CD4-positive, alpha-beta T cell treated with Interleukin-12 subunit alpha and Interleukin-12 subunit beta, for 1 hour (primary cell): ENCODE measurements at places on chromosomes 2 and 18.

GRCh38 chr2:164504253-164504652 lies 117.0 kb downstream of the GRB14 start:
- no peak for DNase-seq

DNA sequence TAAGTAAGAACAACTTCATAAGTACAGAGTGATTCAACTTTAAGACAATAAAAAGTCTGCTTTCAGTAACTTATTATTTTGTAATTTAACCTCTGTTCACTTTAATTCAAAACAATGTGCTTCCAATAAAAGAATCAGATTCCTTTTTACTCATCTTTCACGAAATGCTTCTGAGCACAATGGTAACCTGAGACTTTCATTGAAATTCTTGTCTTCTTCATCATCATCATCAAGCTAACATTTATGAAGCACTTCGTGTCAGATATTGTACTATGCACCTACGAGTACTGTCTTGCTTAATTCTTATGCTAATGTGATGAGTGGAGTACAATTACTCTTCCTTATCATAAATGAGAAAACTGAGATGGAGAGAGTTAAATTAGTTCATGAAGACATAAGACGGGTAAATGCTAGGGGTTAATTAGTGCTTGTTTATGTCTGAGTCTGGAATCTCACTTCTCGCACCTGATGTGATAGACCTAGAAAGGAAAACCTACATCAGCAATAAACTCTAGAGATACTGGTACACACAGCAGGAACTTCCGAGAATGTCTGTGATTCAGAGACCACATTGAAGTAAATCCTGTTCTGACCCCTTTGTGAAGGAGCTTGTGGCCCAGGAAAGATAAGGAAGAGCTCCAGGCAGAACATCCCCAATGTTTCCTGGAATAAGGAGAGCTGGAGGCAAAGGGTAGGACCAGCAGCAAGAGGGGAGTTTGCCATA lies 227.6 kb upstream of the ETAA1 start:
- DNase-seq = no peak

DNA sequence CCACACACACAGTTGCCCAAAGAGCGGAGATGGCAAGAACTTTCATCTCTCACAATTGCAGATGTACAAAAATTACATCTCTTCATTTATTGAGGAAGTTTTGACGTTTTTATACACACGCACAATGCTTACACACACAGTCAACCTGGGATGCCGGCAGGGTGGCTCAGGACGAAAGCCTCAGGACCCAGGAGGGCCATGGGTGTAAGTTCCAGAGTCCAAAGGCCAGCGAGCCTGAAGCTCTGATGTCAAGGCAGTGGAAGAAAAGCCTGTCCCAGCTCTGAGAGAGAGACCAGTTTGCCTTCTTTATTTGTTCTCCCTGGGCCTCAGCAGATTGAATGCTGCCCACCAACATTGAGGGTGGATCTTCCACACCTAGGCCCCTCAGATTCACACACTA lies 10.1 kb downstream of the AMER3 start:
- no peak for DNase-seq

GRCh38 chr2:236572482-236572881 lies 2.9 kb downstream of the ACKR3 start:
- no peak for DNase-seq

GRCh38 chr2:44680424-44680971 lies 261.0 kb upstream of the SIX3 start:
- DNase-seq = no peak

DNA sequence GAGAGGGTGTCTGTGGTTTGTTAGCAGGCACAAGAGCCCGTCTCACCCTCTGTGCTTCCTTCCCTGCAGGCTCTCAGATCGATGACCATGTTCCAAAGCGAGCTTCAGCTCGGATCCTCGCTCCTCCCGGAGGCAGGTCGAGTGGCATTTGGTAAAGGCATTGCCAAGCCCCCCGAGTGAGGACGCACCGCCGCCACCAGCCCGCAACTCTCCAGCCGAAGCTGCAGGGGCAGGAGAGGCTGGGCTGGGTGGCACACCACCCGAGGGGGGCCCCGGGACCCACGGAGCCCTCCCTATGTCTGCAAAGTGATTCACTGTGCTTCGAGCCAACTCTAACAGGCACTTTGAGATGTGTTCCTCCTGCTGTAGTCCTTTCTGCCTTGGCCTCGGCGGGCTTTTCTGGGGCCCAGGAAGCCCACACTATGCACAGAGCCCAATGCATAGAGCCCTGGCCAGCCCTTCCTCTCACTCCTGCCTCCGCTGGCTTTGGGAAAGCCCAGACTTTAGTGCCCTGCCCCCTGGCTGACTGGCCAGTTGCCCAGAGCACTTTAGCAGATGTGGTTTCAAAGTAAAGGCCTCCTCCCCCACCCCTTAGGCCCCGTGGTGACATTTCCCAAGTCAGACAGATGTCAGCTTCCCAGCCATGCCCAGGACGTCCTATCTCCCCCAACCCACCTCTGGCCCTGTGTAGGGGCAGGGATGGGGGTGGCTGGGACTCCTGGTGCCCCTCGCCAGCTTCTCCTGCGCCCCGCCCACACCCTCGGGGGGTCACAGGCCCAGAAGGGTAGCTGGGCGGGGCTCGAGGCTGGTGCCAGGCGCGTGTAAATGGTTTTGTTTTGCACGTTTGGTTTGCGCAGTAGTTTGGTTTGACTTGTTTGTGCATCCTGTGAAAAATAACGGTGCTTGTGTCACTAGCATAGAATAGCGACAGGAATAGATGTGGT lies 23.3 kb upstream of the MAPRE3 start:
- DNase-seq = no peak

- no peak for DNase-seq
Measured at GRCh38 chr18:49812286-49813068, 856 bp downstream of the ACAA2 start.

- peak; percentile 84 for DNase-seq
Measured at GRCh38 chr2:241315879-241316631, at the start of gene SEPTIN2. SEPTIN2 (plus strand) TSS chr2:241315925; CDS start chr2:241324233, 8,308 bp downstream.

DNA sequence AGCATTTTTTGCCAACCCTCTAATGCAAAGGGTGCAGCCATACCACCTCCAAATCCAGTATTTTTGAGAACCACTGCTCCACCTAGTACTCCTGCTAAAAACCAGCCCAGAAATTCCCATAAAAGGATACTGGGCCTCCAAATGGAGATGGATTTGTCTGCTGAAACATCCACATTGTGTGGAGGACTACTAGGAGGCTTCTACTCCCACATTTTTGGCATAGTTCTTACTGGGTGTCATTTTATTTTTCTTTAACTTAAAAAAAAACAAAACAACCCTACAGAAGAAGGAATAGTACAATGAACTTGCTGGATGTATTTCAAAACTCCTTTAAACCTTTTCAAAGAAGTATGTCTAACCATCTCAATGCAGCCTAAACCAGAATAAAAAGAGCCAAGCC lies 219.2 kb downstream of the SRBD1 start:
- DNase-seq = no peak

DNA sequence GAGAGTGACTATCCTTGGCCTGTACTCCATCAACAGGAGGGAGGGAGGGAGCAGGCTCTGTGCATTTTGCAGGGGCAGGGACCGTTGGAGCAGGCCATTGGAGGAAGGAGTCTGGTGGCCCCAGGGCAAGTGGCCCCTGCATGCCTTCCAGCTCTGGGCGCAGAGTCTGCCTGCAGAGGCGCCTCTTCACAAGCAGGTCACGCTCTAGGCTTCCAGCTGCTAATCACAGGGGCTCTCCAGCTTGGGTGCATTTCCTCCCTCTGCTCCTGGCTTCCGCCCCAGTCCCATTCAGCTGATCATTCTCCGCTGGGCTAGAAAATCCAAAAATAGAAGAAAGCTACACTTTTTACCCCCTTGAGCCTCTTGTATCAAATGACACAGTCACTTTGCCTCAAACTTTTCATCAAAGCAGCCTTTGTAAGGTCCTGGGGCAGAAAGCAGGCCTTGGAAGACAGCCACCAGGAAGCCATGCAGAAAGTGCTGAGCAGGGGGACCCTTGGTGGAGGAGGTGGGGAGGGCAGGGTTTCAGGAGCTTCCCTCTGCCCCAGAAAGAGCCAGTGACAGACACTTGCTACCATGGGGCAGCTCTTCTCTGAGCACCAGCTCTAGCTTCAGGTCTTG lies 11.3 kb downstream of the TMEM247 start:
- no peak for DNase-seq

GRCh38 chr18:8367217-8367988 lies 241.8 kb upstream of the RAB12 start:
- DNase-seq = peak; percentile 3

- DNase-seq = no peak
Measured at GRCh38 chr2:207674826-207675225, 36.6 kb upstream of the CCNYL1 start.

DNA sequence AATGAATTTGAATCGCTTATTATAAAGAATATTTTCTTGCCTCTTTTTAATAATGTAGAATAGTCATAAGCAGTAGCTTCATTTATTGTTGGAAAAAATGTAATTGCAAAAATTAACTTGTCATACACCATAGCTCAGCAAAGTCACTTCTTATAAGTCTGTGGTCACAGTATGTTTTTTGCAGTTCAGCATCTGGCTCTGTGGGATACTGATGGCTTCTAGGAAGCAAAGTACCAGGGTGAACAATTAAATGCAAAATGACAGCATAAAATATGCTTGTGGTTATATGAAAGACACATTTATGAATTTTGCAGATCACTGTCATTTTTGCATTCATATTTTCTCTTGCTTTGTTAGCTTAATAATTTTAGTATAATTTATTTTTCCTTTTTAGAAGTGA lies 116.5 kb downstream of the ZNF407 start:
- no peak for DNase-seq

DNA sequence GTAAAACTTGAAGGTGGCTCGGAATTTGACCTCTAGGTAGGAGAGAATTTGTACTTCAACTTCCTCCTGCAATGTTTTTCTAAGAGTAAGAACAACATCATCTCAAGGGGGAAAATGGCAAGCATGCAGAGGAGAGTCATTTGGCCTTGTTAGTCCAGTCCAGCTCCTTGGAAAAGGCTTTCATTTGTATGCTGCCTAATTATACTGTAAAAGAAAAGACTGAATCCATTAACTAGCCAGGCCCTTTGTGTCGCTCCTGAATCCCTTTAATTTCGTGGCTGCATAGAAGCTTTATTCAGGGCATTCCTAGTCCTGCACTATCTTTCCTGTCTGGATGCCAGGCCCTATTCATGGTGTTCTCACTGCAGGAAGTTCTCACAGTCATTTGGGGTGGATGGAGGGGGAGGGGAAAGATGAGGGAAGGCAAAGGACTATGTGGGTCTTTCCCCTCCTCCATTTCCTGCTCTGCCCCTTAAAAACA lies 36.0 kb downstream of the PHLPP1 start:
- no peak for DNase-seq

GRCh38 chr2:112660138-112660537 lies 14.4 kb downstream of the SLC20A1 start:
- no peak for DNase-seq

DNA sequence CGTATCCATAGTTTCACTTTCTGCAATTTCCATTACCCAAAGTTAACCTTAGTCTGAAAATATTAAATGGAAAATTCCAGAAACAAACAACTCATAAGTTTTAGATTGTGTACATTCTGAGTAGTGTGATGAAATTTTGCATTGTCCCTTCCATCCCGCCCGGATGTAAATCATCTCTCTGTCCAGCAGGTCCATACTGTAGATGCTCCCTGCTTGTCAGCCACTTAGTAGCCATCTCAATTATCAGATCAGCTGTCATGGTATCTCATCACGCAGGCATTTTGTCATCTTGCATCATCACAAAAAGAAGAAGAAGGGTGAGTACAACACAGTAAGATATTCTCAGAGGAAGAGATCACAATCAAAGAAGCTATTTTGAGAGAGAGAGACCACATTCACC lies 185.0 kb upstream of the STK17B start:
- no peak for DNase-seq

DNA sequence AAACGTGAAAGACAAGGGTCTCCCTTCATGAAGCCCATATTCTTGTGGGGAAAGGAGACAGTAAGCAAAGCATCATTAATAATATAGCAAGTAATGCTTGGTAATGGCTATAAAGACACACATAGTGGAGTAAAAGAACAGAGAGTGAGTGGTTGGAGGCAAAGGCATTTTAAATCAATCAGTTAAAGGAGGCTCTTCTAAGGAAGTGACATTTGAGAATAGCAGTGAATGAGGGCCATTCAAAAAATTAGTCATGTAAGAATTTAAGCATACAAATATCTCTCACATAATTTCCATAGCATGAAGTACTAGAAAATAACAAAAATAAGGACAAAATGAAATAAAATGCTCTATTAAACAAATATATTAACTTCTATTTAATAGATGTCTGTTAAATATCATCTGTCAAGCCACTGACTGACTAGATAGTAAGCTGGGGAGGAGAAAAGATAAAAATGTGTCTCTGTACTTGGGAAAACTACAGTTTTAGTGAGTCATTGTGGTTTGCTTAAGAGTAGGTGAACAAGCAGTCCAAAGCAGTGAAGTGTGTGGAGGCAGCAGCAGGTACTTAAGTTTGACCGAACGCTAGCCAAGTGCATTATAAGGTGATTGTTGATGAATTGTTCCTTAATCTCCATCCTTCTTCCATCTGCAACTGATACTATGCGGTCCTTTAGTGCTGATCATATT lies 160.1 kb downstream of the PARD3B start:
- DNase-seq = no peak

GRCh38 chr2:36330473-36331395 lies 24.8 kb upstream of the CRIM1 start:
- DNase-seq = no peak

DNA sequence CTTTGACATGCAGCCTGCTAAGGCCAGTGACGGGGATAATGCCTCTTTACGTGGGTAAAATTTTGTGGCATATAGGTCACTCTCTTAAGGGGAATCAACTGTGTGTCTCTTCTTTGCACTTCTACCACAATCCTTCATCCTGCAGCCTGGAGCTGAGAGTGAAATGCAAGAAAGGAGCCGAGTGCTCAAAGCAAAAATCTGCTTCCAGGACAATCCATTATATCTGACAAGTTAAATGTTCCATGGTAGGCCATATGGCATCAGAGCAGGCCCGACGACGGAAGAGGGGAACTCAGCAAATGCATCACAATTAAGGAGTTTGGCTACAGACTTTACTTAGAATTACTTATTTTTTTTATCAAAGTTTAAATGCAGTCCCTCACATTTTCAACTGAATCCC lies 171.2 kb downstream of the TCF4 start:
- no peak for DNase-seq

DNA sequence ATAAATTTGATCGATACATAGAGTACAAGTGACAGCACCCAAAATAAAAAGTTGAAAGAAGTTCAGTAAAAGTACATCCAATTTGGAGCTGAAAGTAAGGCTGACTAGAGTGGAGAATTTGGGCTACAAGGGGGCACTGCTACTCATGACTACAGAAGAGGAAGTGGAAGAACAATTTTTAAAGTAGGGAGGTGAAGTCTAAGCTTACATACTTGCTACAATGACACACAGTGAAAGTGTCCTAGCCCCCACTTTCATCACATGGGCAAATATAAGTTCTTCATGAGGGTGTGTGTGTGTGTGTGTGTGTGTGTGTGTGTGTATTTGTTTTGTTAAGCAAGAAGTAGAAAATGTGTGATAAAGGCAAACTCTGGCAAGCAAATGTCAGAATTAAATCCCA lies 45.7 kb downstream of the MAP3K2 start:
- DNase-seq = no peak
